Stimulated activated CD4-positive, alpha-beta T cell treated with anti-CD3 and anti-CD28 coated beads, Interleukin-15, amount 100 ng/mL, for 1 hour (primary cell): ENCODE measurements at places on chromosomes 2 and 18.

DNA sequence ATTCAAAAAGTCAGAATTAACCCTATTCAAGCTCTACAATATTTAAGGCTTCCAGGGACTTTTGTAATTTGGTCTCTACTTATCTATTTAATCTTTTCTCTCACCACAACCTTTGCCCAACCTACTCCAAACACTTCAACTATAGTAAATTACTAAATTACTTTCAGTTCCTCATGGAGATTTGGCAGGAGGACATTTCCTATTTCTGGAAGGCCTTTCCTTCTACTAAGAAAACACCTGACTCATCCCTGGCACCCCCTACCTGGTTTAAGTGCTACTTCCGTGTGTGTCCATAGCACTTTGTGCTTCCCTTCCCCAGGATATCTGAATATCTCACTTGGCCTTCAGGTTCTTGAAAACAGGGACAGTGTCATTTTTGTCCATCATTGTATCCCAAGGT is 96.3 kb downstream of the UPP2 start:
- DNase-seq: no peak

- no peak for DNase-seq
Observed at GRCh38 chr2:241904791-241905710, 35.5 kb downstream of the RTP5 start.

GRCh38 chr2:224069172-224069571 is 30.1 kb upstream of the SERPINE2 start:
- DNase-seq: no peak

GRCh38 chr2:55451699-55452098 is 32.0 kb upstream of the CCDC88A start:
- DNase-seq: no peak

GRCh38 chr18:44170208-44170880 is 510.3 kb upstream of the SETBP1 start:
- no peak for DNase-seq

GRCh38 chr2:158172719-158173118 is 71.0 kb downstream of the UPP2 start:
- no peak for DNase-seq

DNA sequence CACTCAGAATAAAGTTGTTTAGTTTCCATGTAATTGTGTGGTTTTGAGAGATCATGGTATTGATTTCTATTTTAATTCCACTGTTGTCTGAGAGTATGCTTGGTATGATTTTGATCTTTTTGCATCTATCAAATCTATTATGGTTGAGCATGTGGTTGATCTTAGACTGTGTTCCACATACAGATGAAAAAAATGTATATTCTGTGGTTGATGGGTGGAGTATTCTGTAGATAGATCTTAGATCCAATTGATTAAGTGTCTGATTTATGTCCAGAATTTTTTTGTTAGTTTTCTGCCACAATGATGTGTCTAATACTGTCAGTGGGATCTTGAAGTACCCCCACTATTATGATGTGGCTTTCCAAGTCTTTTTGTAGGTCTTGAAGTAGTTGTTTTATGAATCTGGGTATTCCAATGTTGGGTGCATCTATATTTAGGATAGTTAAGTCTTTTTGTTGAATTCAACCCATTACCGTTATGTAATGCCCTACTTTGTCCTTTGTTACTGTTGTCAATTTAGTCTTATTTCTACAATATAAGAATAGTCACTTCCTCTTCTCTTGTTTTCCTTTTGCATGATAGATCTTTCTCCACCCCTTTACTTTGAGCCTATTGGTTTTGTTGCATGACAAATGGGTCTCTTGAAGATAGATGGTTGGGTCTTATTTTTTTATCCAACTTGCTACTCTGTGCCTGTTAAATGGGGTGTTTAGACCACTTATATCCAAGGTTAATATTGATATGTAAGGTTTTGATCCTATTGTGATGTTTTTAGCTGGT is 101.8 kb downstream of the TRABD2A start:
- DNase-seq: no peak

- no peak for DNase-seq
Observed at GRCh38 chr18:24187049-24187448, 48.2 kb downstream of the CABYR start.

DNA sequence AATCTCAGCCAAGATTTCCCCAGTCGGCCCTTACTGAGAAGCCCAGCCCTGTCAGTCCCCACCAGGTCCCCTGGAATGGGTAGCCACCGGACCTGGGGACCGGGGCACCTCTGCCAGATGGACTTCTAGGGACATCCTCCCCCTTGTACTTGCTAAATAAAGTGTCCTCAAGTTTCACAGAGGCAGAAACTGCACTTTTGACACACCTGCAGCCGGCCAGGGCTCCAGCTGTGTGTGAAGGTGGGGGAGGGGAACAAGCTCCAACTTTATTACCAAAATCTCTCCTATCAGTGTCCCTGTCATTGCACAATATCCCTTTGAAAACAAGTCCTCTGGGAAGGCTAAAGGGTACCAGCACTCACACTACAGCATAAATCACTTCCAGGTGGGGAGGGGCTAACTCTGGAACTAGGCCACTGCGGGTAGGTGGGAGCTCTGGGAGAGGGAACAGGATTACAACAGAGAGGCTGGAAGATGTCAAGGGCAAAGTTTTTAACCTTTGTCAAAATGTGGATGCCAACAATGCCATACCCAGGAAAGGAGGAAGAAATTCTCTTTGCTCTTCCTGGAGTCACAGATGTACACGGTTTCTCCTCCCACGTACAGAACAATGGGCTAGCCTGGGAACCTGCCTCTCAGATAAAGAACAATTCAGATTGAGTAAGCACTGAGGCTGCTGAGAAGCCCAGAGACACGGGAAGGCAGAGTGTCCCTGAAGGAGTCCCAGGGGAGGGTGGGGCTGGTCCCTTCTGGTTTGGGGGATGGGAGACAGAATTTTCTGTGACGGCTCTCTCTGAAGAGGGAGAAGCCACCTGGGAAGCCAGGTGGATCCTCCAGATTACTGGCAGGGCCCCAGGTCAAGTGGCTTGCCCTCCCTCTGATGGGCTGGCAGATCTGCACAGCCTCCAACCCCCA is 11.0 kb downstream of the SDC1 start:
- DNase-seq: no peak

DNA sequence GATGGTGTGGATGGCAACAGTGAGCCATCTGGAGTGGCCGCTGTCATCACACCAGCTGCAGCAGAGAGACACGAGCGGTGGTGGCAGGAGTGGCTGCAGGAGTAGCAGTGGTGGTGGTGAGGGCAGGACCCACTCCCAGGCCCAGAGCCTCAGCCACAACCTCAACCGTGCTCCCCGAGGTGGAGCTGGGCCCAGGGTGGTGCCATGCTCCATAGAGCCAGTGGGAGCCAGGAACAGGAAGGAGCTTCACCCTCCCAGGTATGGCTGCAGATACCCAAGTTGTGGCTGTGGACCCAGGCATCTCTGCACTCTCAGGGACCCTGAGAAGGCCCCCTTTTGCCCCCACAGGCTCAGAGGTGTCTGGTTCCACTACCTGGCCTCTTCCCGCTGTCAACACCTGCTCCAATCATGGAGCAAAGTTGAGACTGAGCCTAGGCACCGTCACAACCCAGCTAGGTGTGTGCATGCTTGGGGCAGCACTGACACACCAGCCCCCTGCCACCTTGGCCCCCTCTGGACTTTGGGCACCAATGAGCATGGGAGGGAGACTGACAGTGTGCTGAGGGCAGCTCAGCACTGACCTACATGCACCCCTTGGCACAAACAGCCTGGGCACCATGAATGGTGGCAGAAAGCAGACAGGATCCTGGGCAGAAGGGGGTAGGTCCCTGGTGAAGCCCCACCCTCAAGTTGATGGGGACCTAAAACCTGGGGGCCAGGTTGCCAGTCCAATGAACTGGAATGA is 188.9 kb downstream of the NDUFA10 start:
- DNase-seq: no peak

DNA sequence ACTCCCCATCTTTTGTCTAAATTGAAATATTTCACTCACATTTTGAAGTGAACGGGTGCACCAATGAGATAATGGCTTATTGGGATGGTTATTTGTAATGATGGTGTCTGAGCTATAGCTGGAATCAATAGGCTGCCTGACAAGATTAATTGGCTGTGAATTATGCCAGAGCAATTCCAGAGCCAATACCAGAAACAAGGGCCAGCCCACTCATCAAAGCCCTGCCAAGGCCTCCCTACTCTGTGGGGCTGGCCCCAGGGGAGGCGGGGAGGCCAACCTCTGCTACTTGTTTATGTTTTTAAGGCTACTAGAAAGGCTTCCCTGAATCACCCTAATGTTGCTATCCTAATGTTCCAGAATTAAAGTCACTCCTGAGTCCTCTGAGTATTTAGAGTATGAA is 29.1 kb upstream of the NEMP2 start:
- DNase-seq: no peak
